NCI-H1092 (cell line): ENCODE measurements at places on chromosomes 12 and 14.

- DNase-seq: no peak
These were observed 121.8 kb downstream of the KCNA5 start for GRCh38 chr12:5165296-5165970.

- no peak for DNase-seq
These were observed 20.3 kb downstream of the OLR1 start for GRCh38 chr12:10151621-10152020.

DNA sequence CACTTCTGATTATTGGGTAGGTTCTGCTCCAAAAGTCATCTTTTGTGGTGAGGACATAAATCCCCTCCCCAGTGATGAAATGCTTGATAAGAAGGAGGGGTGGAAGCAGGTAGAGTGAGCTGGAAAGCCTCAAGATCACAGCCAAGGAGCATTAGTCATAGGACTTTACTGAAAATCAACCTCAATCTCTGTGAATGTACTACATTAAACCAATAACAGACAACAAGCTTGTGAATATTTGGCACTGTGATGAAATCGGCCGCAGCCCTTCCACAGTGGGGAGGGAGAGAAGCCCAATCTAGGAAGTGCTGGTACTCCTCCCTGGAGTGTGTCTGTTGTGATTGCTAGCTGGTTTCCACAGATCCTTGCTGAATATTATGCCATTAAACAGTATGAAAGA lies 41.2 kb upstream of the PTCSC3 start:
- no peak for DNase-seq

- DNase-seq: no peak
These were observed 39.7 kb upstream of the FOS start for GRCh38 chr14:75238756-75239455.

GRCh38 chr12:82852529-82852928 lies 165.8 kb downstream of the TMTC2 start:
- no peak for DNase-seq

GRCh38 chr14:96265383-96266095 lies 9.5 kb downstream of the BDKRB1 start:
- DNase-seq: peak; percentile 55

DNA sequence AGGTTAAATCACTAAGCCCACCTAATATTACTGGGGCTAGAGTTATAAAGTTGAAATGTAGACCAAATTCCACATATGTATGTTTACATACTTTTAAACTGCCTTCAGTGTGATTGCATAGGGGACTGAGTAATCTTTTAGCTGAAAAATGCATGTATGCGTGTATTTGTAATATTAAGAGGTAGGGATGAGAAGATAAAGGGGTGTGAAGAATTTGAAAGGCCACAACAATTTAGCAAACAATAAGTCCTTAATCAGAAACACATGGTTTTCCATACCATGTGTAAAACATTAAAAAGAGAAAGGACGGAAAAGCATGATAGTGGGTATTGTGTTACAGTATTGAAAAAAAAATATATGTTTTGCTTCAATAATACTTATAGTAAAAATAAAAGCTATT lies 919.9 kb upstream of the FLRT2 start:
- DNase-seq: no peak

GRCh38 chr12:95959107-95959506 lies 16.0 kb downstream of the AMDHD1 start:
- DNase-seq: no peak

DNA sequence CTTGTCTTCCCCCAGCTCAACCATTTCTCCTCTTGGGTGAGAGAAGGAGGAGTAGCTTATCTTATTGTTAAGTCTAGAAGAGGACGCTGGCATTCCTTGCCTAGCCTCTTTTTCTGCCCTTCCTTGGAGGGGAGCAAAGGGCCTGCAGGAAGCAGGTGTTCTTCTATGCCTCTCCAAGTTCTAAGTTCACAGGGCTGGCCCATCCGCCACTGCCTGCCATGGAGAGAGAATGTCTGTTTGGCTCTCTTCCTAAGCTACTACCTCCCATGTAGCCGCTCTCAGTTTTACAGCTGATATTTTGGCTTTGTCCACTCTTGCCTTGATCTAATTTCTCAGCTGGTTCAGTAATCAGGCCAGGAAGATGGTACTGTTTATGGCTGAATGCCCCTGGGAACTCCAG lies 201.2 kb downstream of the NTF3 start:
- DNase-seq: no peak

DNA sequence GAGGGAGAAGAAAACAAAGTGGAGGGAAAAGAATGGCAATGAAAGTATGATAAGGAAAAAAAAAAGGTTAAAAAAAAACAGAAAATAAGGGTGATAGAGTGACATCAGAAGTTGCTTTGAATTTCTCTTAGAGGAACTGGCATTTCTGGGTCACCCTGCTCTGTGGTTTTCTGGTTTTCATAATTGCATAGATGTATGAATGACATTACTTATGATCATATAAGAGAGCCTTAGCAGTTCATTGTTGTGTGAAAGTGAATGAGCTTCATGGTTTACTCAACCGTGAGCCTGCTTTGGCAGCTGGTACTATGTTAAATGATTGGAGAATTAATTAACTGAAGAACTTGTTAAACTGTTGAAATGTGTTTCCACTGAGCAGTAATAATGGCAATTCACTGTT lies 336.4 kb upstream of the FBXO33 start:
- no peak for DNase-seq

DNA sequence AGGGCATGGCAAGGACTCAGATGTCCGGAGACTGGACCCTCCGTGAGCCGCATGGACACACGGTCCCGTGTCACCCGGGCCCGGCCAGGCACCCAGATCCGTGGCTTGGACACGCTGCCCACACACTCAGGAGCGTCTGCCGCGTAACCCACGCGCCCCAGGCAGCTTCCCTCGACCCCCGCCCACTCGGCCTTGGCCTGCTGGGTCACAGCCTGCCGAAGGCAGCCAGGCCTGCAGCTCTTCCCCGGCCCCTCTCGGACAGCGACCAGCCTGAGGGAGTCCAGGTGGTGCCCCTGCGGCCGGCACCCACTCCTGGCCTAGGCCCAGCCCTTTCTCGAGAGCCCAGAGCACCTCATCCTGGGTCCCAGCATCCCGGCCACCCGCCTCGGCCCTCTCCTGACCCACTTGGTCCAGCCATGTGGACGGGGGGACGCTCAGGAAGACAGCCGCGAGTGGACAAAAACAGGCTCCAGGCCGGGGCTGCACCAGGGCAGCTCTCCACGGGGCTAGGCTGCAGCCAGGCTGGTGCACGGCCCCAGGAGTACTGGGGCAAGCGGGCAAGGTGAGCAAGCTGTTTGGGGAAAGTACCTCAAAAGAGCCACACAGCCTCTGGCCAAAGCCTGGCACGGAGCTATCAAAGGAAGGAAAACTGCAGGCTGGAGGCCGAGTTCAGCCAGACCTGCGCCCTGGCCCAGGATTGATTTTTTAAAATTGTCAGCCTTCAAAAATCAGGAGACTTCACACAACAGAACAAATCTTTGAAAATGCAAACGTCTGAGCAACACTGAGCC lies 6.5 kb downstream of the AKT1 start:
- no peak for DNase-seq

- DNase-seq: no peak
These were observed 210.4 kb upstream of the NUDT4 start for GRCh38 chr12:93167331-93167730.

DNA sequence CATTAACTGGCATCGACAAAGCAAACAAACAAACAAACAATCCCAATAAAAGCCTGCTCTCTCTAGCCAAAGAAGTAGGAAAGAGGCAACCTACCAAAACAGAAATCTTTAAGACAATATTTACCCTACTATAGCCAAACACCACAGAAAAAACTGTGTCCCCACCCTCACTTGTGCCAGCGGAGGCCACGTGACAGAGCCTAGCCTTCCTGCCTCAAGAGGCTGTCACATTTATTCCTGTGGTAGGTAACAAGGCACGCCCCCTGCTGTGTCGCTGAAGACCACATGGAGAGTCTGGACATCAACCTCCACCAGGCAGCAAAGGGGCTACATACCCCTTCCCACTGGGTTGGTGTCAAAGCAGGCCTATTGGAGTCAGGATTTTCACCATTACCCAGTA lies 148.1 kb downstream of the LMNTD1 start:
- DNase-seq: no peak

DNA sequence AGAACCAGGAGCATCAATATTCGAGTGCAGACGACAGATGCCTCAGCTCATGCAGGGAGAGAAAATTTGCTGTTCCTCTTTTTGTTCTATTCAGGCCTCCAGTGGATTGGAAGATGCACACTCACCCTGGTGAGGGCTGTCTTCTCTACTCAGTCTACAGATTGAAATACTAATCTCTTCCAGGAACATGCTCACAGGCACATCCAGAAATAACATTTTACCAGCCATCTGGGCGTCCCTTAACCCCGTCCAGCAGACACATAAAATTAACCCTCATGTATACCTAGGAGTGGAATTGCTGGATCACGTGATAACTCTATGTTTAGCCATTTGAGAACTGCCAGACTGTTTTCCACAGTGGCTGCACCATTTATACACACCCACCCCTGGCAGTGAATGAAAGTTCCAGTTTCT lies 4.5 kb upstream of the OAS2 start:
- no peak for DNase-seq

- no peak for DNase-seq
These were observed 21.7 kb downstream of the GNS start for GRCh38 chr12:64737539-64737938.

- no peak for DNase-seq
These were observed 116.4 kb downstream of the PDZRN4 start for GRCh38 chr12:41304526-41304925.

DNA sequence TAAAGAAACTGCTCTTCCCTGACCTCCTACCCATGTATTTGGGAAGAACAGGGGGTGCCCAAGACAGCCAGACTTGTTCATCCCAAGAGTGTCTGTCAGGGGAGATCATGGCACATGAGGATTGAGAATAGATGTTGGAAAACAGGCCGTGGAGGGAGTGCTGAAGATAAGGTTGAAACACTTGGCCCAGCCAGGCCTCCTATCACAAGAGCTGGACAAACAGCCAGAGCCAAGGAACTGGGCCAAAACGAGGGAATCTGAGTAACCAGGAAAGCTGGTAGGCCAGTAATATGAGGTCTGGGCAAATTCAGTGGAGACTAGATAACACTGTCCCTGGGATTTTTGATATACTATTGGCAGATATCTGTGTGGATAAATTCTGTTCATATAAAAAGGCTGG lies 161.7 kb downstream of the TMX1 start:
- no peak for DNase-seq
